SK-N-SH (cell line): ENCODE measurements at places on chromosomes 3 and 15. TPM values are rescaled to one million over a fixed set of nuclear protein-coding genes. Genes with fewer than 3 reads are reported as not detected.

CTXN2 gene
- polyA plus RNA-seq, result 0.02 and 0.05 TPM in 2 replicates

FAM43A gene
- polyA plus RNA-seq, result 1.8 and 2.4 TPM in 2 replicates

GRCh38 chr15:90749754-90750153 is 32.6 kb downstream of the BLM start:
- DNase-seq, result no peak

ANKRD63 gene
- not detected in 2 replicates for polyA plus RNA-seq

SLC28A1 gene
- not detected in 2 replicates for polyA plus RNA-seq

DNA sequence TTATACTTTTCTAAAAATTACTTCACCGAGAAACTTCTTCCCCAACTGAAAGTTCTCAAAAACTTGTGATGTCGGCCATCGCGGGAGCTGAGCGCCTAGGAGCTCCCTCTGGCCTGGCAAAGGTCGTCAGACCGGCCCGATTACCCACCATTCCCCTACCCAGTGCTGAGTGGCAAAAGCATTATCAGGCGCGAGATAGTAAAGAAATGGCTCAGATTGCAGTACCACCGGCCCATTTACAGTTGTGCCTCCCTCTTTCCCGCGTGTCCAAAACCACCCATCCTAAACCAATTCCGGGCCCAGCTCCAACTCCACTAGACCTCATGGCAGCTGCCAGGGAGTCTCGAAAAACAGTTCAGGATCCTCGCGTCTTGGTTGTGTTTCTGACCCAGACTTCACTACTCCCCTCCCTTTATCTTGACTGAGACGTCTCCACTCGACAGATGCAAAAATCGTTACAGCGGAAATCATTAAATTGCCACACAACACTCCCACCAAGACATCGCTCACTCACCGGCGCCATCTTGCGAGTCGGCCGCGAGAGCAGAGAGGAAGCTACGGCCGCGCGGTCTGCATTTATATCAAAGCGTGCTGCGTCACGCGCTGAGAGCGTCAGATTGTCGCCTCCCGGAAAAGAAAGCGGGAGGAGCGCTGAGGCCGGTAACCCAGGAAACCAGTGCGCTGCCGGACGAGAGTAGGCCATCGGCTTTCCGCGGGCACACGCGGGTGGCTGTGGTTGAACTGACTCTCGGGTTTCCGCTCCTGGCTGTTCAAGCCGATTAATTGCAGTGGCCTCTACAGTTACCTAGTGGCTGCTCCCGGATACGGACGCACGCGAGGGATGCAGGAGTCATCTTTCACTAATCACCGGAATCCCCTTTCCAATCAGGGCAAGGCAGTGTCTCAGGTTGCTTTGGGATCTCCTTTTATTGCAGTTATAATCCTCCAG is at the start of gene RPL22L1:
Gene RPL22L1 (minus strand): TSS at position 551 of the 949 bp plus-strand sequence. CDS start 28 bp downstream, at position 523.
- peak; percentile 87 for DNase-seq

DNA sequence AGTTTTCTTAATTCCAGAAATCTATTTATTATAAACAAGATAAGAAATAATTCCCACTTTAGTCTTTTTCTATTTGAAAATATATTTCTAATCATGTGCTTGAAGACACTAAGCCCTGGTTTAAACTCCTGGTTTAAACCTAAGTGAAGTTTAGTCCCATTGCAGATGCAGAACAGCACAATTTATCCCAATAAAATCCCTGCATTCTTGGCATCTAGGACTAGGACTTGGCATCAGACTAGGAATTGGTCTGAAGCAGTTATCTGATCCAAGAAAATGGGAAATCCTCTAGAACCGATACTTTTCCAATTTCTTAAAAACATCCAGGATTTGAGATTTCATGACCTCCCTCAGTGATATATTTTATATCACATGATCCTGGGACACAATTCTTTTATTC is 168.8 kb upstream of the VEPH1 start:
- DNase-seq, result no peak

LIPC gene
- polyA plus RNA-seq, result not detected in 2 replicates

CLDN11 gene
- polyA plus RNA-seq, result 1.6 and 2.2 TPM in 2 replicates

GRCh38 chr3:122786066-122786465 is 7.6 kb downstream of the HSPBAP1 start:
- no peak for DNase-seq

MUC4 gene
- polyA plus RNA-seq, result 0.06 and 0.07 TPM in 2 replicates
